ENCODE measurements at places on chromosomes 7 and 10.

GRCh38 chr10:101565936-101566332 is 22.1 kb downstream of the POLL start:
- no peak for DNase-seq

DNA sequence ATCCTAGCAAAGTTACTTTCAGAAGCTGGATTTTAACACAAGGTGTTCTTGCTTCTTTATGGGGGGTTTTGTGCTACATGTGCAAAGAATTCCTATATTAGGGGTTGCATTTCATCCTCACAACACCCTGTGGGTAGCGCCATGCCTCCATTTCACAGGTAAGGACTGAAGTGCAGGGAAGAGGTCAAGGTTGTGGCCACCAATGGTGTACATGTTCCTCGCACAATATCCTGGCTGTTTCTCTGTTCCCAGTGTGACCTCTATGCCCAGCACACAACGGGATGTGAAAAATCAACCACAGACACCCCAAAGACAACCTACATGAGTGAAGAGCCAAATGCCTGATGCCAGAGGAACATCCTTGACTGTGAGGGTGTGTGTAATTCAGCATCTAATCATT is 80.8 kb downstream of the CHST15 start:
- no peak for DNase-seq

- peak; percentile 79 for DNase-seq
Measured at GRCh38 chr7:2719007-2719406, 31.0 kb downstream of the AMZ1 start.

GRCh38 chr7:29255906-29256692 is 61.5 kb downstream of the CHN2 start:
- no peak for DNase-seq

DNA sequence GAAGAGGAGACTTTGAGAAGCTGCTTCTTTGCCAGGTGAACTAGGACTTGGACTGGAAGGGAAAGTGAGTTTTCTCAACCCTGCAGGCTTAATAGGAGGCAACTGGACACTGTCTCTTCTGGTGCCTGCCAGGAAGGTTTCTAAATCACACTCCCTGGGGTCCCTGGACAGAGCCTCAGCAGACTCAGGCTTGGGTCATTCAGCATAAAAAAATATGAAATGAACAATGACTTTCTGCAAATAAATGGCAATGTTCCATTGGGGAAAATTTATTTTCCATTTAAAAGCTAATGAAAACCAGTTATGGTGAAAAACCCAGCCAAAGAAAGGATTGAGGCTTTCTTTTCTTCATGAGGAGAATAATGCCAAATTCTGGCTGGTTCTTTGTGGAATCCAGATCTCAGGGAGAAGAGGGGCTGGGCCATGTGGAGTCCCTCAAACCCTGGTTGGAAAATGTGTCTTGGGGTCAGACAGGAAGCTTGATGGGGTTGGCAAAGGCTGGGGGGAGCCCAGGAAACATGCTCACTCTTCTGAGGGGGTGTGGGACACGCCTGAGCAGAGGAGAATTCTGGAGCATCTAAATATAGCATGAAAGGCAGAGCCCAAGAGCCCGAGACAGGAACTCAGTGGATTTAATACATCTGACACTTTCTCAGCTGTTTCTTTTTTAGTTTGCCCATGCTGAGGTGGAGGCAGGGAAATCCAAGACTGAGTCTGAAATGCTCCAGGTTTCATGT is 65.2 kb upstream of the EMX2 start:
- DNase-seq = no peak

DNA sequence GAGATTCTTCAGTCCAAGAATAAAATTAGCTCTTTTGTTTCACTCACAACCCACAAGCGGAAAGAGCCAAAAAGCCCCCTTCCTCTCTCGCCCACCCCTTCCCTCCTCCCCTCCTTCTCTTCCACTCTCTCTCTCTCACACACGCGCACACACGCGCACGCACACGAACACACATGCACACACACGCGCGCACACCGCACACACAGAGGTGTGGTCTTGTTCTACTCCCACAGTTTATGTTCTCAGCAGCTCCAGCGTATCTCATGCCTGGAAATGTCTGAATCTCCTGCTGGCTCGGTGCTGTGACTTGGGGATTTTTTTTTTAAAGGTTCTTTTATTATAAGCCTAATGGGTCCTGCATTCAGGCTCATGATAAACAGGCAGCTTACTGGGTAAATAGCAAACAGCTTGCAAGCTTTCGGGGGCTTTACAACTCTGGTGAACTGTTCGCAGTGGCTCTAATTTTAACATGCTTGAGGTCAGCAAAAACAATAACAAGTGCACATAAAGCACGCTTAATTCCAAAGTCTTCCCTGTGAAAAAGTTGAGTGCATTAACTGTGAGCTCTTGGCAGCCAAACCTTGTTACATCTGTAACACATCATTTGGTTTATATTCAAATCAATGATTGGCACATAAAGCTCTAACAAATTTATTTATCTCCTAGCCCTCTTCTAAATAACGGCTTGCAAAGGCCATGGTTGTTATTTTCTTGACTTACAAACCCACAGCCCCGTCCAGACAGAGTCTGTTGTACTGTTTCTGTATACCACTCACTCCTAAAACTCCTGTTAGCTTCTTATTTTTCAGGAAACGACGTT is 424.1 kb upstream of the MGMT start:
- no peak for DNase-seq

- no peak for DNase-seq
Measured at GRCh38 chr10:71230656-71231025, 18.3 kb downstream of the UNC5B start.

DNA sequence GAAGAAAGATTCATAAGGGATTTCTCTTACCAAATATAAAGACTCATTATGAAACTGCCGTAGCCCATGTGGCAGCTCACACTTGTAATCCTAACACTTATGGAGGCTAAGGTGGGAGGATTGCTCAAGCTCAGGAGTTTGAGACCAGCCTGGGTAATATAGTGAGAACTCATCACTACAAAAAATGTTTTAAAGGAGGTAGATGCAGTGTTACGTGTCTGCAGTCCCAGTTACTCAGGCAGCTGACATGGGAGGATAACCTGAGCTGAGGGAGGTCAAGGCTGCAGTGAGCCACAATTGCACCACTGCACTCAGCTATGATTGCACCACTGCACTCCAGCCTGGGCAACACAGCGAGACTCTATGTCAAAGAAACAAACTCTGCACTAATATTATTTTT is 18.1 kb upstream of the DNA2 start:
- DNase-seq = no peak

GRCh38 chr10:49569031-49569631 is 30.2 kb upstream of the ERCC6 start:
- no peak for DNase-seq

DNA sequence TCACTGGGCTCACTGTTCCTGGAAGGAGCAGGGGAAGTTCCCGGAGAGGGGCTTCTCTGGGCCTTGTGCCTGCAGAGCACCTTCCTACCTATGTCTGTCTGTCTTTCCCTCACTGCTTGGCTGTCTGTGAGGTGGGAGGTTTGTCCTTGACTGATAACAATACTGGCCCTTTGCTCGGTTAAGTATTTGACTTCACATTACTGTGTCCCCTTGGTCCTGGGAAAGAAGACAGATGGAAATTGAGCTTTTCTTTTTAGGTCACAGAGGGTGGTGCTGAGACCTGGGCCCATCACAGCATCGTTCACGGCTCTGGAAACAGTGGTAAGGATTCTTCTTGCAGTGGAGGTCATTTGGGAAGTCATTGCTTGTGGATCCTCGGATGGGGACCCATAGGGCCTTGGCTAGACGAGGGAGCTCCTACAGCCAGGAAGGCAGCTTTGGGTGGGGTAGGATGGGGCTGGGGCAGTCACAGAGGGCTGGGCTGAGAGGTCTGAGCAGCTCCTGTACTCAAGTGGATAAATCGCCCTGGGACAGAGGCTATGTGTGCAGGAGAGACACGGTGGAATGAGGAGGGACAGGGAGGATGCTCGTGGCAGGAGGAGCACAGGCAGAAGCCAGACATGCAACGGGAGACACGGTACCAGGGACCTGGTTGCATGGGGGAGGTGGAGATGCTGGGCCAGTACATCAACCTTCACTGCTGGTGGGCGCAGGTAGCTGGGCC is 450.2 kb downstream of the PLXNA4 start:
- DNase-seq = no peak

GRCh38 chr10:34739915-34740314 is 75.2 kb downstream of the PARD3 start:
- DNase-seq = no peak

DNA sequence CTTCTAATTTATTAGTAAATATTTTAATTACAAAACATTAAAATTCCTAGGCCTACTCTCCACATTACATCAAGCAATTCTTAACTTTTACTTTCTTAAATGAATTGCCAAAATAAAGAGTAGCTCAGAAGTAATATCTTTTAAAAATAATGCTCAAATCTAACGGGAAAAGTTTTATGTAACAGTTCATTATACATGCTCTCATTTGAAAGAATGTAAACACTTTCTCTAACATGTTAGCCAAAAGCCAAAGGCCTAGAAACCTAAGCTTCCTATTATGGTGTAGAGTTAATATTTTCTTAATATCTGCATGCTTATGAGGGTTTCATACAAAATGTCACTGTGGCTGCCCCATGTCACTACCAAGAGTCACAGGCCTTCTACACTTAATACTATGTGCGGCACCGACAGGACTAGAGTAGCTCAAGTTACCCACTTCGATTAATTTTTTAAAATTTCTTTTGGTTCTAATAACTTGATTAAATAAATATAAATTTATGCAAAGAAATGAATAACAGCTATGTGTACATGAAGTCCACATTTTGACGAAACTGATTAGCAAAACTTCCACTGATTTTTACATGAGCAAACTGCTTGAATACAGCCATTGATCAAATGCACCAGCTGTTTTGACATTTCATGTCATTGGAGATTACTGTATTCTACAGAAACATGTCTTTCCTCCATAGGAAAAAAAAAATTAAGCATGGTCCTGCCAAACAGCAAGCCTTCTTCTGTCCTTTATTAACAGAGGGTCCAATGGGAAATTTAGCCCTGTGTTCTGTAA is 3.5 kb downstream of the COBL start:
- DNase-seq = no peak

GRCh38 chr10:118850418-118851061 is 95.8 kb upstream of the CACUL1 start:
- peak; percentile 52 for DNase-seq

DNA sequence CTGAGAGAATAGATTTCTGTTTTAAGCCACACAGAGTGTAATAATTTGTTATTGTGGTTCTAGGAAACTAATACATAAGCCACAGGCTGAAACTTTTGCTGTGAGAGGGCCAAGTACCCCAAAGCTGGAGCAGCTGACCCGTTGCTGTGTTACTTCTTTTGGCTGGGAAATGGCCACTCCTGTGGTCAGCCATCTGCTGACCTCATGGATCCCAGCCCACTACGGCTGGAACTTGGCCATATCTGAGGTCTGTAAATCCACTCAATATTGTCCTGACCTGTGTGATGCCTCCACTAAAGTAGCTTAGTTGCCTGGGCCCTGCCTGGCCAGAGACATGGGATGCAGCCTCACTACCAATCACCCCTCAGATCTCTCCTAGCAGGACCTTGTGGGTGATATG is 17.4 kb upstream of the LOXL4 start:
- DNase-seq = no peak
